ENCODE measurements at places on chromosomes 6 and 20.

DNA sequence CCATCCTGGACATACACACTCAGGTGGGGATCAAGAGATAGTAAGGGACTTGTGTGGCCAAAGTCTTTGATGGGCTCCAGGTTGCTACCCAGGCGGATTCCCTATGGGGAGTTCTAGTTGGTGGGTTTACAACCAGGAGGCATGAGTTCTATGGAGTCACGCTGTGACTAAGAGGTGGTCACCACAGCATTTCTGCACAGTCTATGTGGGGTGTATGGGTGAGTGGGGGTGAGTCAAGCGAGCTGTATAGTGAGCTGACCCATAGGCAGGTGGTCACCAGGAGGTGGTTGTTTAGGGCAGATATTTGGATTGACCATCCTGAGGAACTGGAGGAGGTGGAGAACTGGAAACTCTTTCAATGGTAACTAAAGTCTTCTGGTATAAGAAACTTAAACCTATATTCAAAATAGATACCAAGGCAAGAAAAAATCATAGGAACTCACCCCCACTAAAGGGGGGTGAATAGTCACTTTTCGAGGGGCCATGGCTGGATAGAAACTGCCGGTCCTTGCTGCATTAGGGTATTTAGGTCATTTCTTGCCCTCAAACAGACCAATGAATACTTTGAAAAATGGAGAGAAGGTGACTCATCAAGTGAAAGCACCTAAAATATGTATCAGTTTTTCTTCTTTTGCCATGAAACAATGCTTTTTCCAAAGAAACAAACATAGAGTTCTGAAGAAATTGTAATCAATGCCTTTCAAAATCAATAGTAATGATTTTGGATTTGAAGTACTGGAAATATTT is 84.3 kb upstream of the NRN1 start:
- DNase-seq, result no peak

GRCh38 chr6:125194941-125195340 is 41.4 kb downstream of the TPD52L1 start:
- DNase-seq, result no peak

DNA sequence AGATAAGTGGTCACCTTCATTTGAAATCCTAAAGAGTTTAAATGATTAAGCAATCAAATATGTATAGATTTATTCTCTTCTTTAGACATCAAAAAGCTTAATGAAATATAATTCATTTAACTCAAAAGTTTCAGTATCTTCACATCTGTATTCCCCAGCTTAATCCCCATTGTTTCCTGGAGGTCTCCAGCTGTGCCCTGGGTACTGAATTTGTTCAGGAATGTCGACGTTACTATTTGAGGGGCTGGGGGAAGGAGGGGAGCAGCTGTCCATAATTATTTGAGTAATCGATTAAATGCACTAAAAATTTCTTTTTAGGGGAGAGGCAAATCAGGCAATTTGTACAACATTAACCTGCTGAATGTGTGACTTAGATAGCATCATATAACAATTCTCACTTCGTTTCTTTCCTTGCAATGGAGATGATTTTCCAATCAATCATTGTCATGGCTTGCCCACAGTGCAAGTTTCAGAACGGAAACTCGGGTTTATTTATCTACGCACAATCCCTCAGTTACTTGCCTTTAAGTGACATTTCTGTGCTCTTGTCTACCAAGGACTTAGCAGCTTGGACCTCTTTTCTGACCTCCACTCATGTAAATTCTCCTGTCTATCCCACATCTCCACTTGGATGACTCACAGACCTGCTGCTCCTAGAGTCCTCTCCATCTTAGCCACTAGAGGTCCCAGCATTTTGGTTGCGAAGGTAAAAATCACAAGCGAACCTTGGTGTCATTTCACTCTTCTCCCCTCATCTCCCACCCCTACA is 3.9 kb downstream of the DOK5 start:
- DNase-seq, result no peak

- DNase-seq, result no peak
Measured at GRCh38 chr6:149231778-149232177, 85.7 kb upstream of the TAB2 start.

DNA sequence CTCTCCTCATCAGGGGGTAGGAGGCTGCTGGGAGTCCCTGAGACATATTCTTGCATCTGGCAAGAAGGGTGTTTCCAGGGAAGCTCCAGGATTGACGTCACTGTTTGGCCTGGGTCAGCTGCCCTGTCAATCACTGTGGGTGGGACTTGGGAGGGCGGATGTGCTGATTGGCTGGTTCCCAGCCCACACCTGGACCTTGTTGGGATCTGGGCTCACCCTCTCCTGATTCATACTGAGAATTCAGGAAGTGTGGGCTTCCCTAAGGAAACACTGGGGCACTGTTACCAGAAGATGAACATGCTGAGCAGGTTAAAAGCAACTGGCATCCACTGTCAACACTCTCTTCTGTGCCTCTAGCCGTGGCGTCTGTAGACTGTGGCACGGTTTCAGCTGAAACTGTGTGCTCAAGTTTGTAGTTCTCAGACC is 36.5 kb downstream of the CDH26 start:
- DNase-seq, result peak; percentile 25

DNA sequence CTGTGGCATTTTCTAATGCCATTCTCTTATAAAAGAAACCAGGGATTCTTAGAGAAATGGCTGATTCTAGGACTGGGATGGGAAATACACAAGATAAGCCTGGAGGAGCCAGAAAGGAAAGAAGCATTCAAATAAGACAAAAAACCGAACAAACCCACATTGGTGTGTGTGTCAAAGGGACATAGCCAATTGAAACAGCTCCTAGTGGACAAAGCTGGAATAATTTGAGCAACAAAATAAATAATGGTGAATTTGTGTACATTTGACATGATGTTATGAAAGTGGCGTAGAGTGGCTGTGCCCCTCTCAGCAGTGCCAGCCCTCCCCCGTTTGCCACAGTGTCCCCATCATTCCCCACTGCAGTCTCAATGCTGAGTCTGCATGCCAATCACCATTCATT is 55.5 kb downstream of the B3GAT2 start:
- no peak for DNase-seq

- DNase-seq, result no peak
Measured at GRCh38 chr20:60402189-60403058, 444.2 kb downstream of the CDH26 start.

- peak; percentile 56 for DNase-seq
Measured at GRCh38 chr6:27866357-27867050, 45.7 kb downstream of the OR2B2 start.

DNA sequence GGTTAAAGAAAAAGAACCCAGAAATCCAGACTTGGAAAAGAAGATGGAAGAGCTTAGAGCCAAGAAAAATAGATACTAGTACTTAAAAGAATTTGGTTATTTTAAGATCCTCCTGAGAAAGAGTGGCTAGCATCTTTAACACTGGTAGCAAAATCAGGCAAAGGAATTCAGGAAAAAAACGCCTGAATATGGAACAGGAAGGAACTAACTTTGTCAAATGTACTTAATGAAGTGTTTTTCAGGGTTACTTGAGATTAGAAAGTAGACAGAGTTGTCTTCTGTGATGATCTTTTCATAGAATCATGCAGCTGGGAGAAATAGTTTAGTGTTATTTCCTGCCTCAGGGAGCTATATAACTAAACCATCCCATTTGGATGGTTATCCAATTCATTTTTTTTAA is 50.8 kb upstream of the SASH1 start:
- no peak for DNase-seq

All from right lung (tissue), 10 donors.